ENCODE measurements at places on chromosomes 11 and 22. TPM values are rescaled to one million over a fixed set of nuclear protein-coding genes. Genes with fewer than 3 reads are reported as not detected.

Gene GALNT18
- total RNA-seq: 0.94 TPM

Gene RIBC2
- total RNA-seq: 0.32 TPM

Gene TMPRSS13
- total RNA-seq: not detected

Gene MSANTD4
- total RNA-seq: 25.6 TPM

Gene PATE2
- not detected for total RNA-seq

Gene KRTAP5-8
- total RNA-seq: not detected

Gene TBX1
- 0.32 TPM for total RNA-seq

Gene C22orf15
- 0.43 TPM for total RNA-seq

Gene LINC01488
- not detected for total RNA-seq

Gene ANO9
- total RNA-seq: under 0.01 TPM

Gene OR8B12
- not detected for total RNA-seq

Gene SLC5A12
- not detected for total RNA-seq

Gene MS4A2
- total RNA-seq: not detected

Gene ZC3H7B
- total RNA-seq: 37.0 TPM

Gene CDC42EP1
- 4.1 TPM for total RNA-seq

Gene GGTLC3
- total RNA-seq: not detected

Gene SLC37A2
- 1.6 TPM for total RNA-seq

Gene EMID1
- total RNA-seq: 0.09 TPM

Gene KRTAP5-1
- not detected for total RNA-seq

Gene C11orf42
- total RNA-seq: not detected

Gene HTR3B
- not detected for total RNA-seq

Gene CSF2RB
- under 0.01 TPM for total RNA-seq

Gene RAB3IL1
- 9.1 TPM for total RNA-seq

Gene AQP11
- total RNA-seq: 3.9 TPM

Gene DEUP1
- total RNA-seq: not detected

Gene HPX
- total RNA-seq: 0.77 TPM

Gene SORL1
- 0.26 TPM for total RNA-seq

Gene FZD4
- total RNA-seq: 33.6 TPM

Gene SPON1
- under 0.01 TPM for total RNA-seq

Gene TREH
- total RNA-seq: under 0.01 TPM

Gene GRIK4
- 0.16 TPM for total RNA-seq

Gene ACER3
- total RNA-seq: 8.3 TPM

Gene OSM
- not detected for total RNA-seq

Gene TNNI2
- total RNA-seq: not detected

Gene SEC14L6
- 0.16 TPM for total RNA-seq

Gene OR8G1
- not detected for total RNA-seq

Gene NEFH
- total RNA-seq: 0.32 TPM

Gene OR9Q1
- total RNA-seq: not detected

Gene PRSS23
- 70.3 TPM for total RNA-seq

Gene TTLL1
- 17.7 TPM for total RNA-seq

Gene JOSD1
- 33.3 TPM for total RNA-seq

Gene SAA4
- total RNA-seq: not detected

Gene LRRC32
- 9.6 TPM for total RNA-seq

Gene OOSP1
- not detected for total RNA-seq

Gene RBMXL2
- not detected for total RNA-seq

Gene CCDC73
- under 0.01 TPM for total RNA-seq
